ENCODE measurements at places on chromosomes 12 and 14. TPM values are rescaled to one million over a fixed set of nuclear protein-coding genes. Genes with fewer than 3 reads are reported as not detected.

TMEM63C gene
- 0.27 TPM for total RNA-seq

KLRB1 gene
- total RNA-seq, result 4.3 TPM

KRT8 gene
- 139 TPM for total RNA-seq

ARMH4 gene
- 2.1 TPM for total RNA-seq

GPX2 gene
- total RNA-seq, result not detected

TMEM30B gene
- total RNA-seq, result 20.3 TPM

PLCZ1 gene
- not detected for total RNA-seq

LRRK2 gene
- total RNA-seq, result 426 TPM

NPAS3 gene
- total RNA-seq, result 0.95 TPM

DNA sequence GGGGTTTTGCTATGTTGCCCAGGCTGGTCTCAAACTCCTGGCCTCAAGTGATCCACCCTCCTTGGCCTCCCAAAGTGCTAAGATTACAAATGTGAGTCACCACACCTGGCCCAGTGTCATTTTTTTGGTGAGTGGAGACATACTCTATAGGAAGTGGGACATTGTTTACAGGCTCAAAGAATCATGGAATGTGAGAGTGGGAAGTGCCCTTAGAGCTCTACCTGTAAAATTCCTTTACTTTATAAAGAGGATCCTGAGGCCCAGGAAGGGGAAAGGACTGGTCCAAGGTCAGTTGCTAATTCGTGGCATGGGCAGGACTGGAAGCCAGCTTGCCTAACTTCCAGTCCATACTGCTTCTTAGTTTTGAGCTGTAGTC, 8.7 kb upstream of the ADCK1 start:
- H3K27ac ChIP-seq, result no peak overlapping the region
- no peaks in the 10 kb centered on the region for H3K4me1 ChIP-seq
- no peaks in the 10 kb centered on the region for H3K36me3 ChIP-seq

DNA sequence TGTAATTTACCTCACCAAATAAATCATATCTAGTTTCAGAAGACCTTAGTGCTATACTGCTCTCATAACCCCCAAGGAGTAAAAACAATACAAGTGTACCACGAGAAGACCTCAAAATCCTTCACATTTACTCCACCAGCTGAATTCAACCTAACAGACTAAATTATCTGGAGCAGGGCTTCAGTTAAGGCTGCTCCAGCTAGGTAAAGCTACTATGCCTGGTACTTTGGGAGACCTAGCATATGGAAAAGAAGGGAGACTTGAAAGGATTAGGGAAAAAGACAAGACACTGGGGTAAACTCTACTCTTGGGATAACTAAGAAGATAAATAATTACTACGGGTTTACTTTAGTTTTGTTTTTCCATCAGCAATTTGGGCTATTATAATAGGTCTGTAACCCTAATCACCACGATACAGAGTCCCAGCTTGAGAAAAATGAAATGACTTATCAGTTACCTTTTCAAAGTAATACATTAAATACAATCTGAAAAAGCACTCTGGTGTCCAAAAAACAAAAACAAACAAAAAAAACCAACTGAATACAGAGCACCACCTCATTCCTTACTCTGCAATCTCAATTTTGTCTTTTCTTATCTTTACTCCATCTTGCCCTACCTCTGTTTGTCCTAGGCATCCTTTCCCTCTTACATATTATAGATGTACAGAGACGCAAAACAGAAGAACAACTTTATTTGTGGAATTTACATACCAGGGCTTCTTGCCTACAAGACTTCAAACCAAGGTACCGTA, 2.1 kb downstream of the EML5 start:
- H3K27ac ChIP-seq, result no peak overlapping the region
- no peaks in the 10 kb centered on the region for H3K36me3 ChIP-seq
- H3K4me1 ChIP-seq, result peaks cover 13% of the 10 kb centered on the region
- no peaks in the 10 kb centered on the region for H3K27me3 ChIP-seq

DNA sequence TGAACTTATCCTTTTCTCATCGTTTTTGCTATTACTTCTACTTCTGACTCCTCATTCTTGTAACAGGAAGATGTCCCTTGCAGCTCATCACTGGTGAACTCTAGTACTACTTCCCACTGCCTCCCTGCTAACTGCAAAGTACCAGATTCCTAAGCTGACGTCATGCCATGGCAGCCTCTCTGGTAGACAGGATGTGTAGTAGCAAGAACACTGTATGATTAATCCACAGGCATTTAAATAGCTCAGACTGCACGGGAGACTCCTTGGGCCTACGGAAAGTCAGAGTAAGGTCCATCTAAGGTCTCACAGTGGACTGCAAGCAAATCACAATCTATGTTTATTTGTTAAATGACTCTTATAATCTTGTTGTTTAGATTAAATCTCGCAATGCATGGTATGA, 43.5 kb downstream of the DNAI7 start:
- no peaks in the 10 kb centered on the region for H3K36me3 ChIP-seq
- no peak for DNase-seq
- H3K4me1 ChIP-seq, result peaks cover 9% of the 10 kb centered on the region
- H3K4me3 ChIP-seq, result no peak overlapping the region

DNA sequence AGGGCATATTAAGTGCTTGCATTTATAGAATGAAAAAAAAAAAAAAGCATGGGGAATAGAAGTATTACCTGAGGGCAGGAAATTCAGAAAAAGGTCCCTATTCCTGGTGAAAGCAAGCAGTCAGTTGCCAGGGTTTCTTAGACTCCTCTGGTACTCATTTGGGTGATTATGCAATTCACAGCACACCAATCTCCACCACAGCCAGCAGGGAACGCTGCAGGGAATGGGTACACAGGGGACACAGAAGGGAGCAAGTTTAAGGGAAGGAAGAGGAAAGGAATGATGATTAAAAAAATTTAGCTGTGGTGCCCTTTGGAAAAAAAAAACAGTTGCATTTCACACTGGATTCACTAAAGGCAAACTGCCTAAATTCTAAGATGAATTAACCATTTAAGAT, 14.2 kb downstream of the BLTP3B start:
- H3K36me3 ChIP-seq, result no peaks in the 10 kb centered on the region
- H3K27me3 ChIP-seq, result no peaks in the 10 kb centered on the region
- DNase-seq, result no peak
- H3K4me3 ChIP-seq, result no peak overlapping the region
- peaks cover 45% of the 10 kb centered on the region for H3K4me1 ChIP-seq

DNA sequence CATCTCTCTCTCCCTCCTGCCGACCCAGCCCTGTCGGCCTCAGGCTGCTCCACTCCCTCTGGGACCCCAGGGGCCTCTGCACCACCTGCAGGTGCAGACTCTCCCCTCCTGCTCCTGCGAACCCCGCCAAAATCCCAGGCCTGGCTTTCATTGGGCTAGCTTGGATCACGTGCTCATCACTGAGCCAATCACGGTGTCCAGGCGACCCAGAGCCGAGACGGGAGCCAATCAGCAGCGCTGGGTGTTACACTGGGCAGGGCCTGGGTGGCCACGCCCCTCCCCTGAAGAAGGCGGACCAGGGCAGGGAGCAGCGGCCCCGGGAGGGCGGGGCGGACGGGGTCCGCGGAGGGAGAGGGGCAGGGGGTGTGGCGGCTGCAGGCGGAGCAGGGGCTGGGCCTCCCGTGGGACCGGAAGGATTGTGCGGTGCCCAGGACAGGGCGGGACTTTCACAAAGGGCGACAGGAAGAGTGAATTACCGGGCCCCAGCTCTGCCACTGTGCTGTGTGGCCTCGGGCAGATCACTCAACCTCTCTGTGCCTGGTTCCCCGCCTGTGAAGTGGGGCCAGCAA, 66.6 kb upstream of the FBRSL1 start:
- H3K4me1 ChIP-seq, result no peaks in the 10 kb centered on the region
- H3K27me3 ChIP-seq, result peaks cover 28% of the 10 kb centered on the region
- DNase-seq, result no peak
- no peaks in the 10 kb centered on the region for H3K36me3 ChIP-seq

- no peak for DNase-seq
- H3K4me1 ChIP-seq, result peaks cover 3% of the 10 kb centered on the region
- H3K27ac ChIP-seq, result no peak overlapping the region
- no peak overlapping the region for H3K4me3 ChIP-seq
- no peaks in the 10 kb centered on the region for H3K36me3 ChIP-seq
Measured at GRCh38 chr14:54589076-54589475, 22.1 kb downstream of the SAMD4A start.

GRCh38 chr12:102471556-102471955, 8.8 kb downstream of the IGF1 start:
- H3K27ac ChIP-seq, result no peak overlapping the region
- H3K4me1 ChIP-seq, result peaks cover 26% of the 10 kb centered on the region

- DNase-seq, result no peak
- H3K27me3 ChIP-seq, result no peaks in the 10 kb centered on the region
- H3K27ac ChIP-seq, result no peak overlapping the region
- no peaks in the 10 kb centered on the region for H3K4me1 ChIP-seq
- no peak overlapping the region for H3K4me3 ChIP-seq
Measured at GRCh38 chr14:96176275-96176674, 28.4 kb upstream of the BDKRB2 start.

- no peak for DNase-seq
- no peak overlapping the region for H3K27ac ChIP-seq
- H3K36me3 ChIP-seq, result no peaks in the 10 kb centered on the region
- H3K4me3 ChIP-seq, result no peak overlapping the region
- H3K4me1 ChIP-seq, result peaks cover 22% of the 10 kb centered on the region
Measured at GRCh38 chr14:50364792-50365191, 31.9 kb downstream of the CDKL1 start.

DNA sequence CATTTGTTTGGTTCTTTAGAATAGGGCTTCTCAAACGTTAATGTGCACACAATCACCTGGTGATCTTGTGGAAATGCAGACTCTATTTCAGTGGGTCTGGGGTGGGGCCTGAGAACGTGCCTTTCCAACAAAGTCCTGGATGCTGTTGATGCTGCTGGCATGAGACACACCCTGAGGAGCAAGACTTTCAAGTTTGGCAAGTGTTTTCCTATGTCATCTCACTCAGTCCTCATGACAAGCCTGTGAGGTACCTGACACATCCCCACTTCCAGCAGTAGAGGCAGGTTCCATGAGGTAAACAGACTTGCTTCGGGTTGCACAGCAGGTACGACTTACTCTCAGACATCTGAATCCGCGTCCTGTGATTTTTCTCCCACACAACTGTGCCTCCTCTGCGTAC, 147.1 kb downstream of the MYRFL start:
- no peak overlapping the region for H3K27ac ChIP-seq
- no peak for DNase-seq
- H3K27me3 ChIP-seq, result no peaks in the 10 kb centered on the region
- no peak overlapping the region for H3K4me3 ChIP-seq

GRCh38 chr14:73785336-73785833, 66.2 kb upstream of the PTGR2 start:
- peaks cover 70% of the 10 kb centered on the region for H3K4me1 ChIP-seq
- peak overlapping the region; percentile 99 for H3K27ac ChIP-seq
- peak overlapping the region; percentile 74 for H3K4me3 ChIP-seq
- DNase-seq, result no peak
- no peaks in the 10 kb centered on the region for H3K27me3 ChIP-seq
- no peaks in the 10 kb centered on the region for H3K36me3 ChIP-seq

GRCh38 chr12:73656375-73656774, 881.3 kb upstream of the ATXN7L3B start:
- no peaks in the 10 kb centered on the region for H3K27me3 ChIP-seq
- H3K4me1 ChIP-seq, result no peaks in the 10 kb centered on the region
- no peak for DNase-seq
- H3K4me3 ChIP-seq, result no peak overlapping the region

- no peaks in the 10 kb centered on the region for H3K4me1 ChIP-seq
- no peak overlapping the region for H3K4me3 ChIP-seq
- H3K27ac ChIP-seq, result no peak overlapping the region
- no peaks in the 10 kb centered on the region for H3K36me3 ChIP-seq
- no peak for DNase-seq
Measured at GRCh38 chr12:81170072-81170471, 92.2 kb downstream of the ACSS3 start.

DNA sequence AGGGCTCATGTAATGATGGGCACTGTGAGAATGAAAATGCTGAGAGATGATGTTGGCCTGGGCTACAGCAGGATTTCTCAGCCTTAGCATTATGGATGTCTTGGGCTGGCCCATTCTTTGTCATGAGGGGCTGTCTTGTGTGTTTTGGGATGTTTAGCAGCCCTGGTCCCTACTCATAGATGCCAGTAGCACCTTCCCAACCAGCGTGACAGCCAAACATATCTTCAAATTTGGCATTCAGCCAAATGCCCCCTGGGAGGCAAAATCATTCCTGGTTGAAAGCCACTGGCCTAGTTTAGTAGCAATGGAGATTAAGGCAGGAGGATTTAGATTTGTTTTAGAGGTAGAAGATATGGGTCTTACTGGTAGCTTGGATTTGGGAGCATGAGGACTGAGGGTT, 26.6 kb downstream of the UBE3B start:
- no peak for DNase-seq
- no peaks in the 10 kb centered on the region for H3K27me3 ChIP-seq
- no peaks in the 10 kb centered on the region for H3K4me1 ChIP-seq
- no peak overlapping the region for H3K4me3 ChIP-seq

DNA sequence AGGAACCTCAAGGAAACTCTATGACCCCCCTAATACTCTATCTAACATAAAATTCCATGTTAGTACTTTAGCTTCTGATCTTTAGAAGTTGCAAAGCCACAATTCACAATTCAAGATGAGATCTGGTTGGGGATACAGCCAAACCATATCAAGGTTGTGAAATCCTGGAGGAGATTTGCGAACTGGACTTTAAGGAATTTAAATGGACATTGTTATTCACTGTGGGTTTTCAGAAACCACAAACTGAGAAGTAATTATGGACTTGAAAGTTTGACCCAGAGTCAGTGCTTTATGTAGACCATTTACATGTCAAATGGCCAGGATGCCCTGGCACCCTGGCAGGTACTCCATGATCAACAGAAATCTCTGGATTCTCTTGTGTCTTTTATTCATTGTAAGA, 14.2 kb upstream of the CDKL1 start:
- H3K27me3 ChIP-seq, result no peaks in the 10 kb centered on the region
- H3K4me1 ChIP-seq, result no peaks in the 10 kb centered on the region
- no peak for DNase-seq
- H3K36me3 ChIP-seq, result no peaks in the 10 kb centered on the region

- no peaks in the 10 kb centered on the region for H3K27me3 ChIP-seq
- no peaks in the 10 kb centered on the region for H3K4me1 ChIP-seq
- H3K27ac ChIP-seq, result no peak overlapping the region
- H3K4me3 ChIP-seq, result no peak overlapping the region
- DNase-seq, result no peak
- no peaks in the 10 kb centered on the region for H3K36me3 ChIP-seq
Measured at GRCh38 chr12:94948232-94948810, 55.2 kb downstream of the NDUFA12 start.
